Smooth muscle cell of the pulmonary artery (primary cell): ENCODE measurements at places on chromosomes 1 and 21. TPM values are rescaled to one million over a fixed set of nuclear protein-coding genes. Genes with fewer than 3 reads are reported as not detected.

Gene RPS6KC1
- 32.3 and 38.0 TPM in 2 replicates for total RNA-seq

Gene LCE1E
- not detected in 2 replicates for total RNA-seq

Gene PPM1J
- total RNA-seq: 1.0 and 1.5 TPM in 2 replicates

Gene KCNK1
- 2.0 and 9.2 TPM in 2 replicates for total RNA-seq

Gene RNU1-1
- total RNA-seq: under 0.01 TPM in 2 replicates

Gene VANGL2
- 0.07 and 0.46 TPM in 2 replicates for total RNA-seq

Gene GJB3
- total RNA-seq: 0.07 TPM in 1 of 2 replicates, not detected in the other

Gene CELA2A
- total RNA-seq: 0.20 TPM in 1 of 2 replicates, not detected in the other

Gene ZNF436
- total RNA-seq: 16.0 and 20.3 TPM in 2 replicates

Gene MEGF6
- total RNA-seq: 87.9 and 91.8 TPM in 2 replicates

Gene MAB21L3
- 0.03 and 0.07 TPM in 2 replicates for total RNA-seq

Gene GJA9
- total RNA-seq: 0.07 TPM in 1 of 2 replicates, not detected in the other

Gene SLC9C2
- total RNA-seq: 0.03 TPM in 1 of 2 replicates, not detected in the other

Gene CASQ1
- total RNA-seq: 0.10 and 0.20 TPM in 2 replicates

Gene PLK3
- total RNA-seq: 21.8 and 72.0 TPM in 2 replicates

Gene CTXND2
- not detected in 2 replicates for total RNA-seq

Gene GLUL
- 182 and 223 TPM in 2 replicates for total RNA-seq

Gene EBNA1BP2
- total RNA-seq: 51.7 and 63.8 TPM in 2 replicates

Gene S100A4
- 41.0 and 113 TPM in 2 replicates for total RNA-seq

Gene FCRL6
- not detected in 2 replicates for total RNA-seq

Gene RNU1-2
- total RNA-seq: under 0.01 TPM in 2 replicates

Gene GSTM2
- total RNA-seq: 26.5 and 27.1 TPM in 2 replicates

Gene RNU1-3
- under 0.01 TPM in 2 replicates for total RNA-seq

Gene S100A12
- not detected in 2 replicates for total RNA-seq

Gene PCSK9
- total RNA-seq: 0.85 and 2.5 TPM in 2 replicates

Gene OR2L8
- not detected in 2 replicates for total RNA-seq

Gene NR5A2
- under 0.01 and 0.33 TPM in 2 replicates for total RNA-seq

Gene FMOD
- total RNA-seq: 11.8 and 32.6 TPM in 2 replicates

Gene CBR3
- total RNA-seq: 4.8 and 5.8 TPM in 2 replicates

Gene OR2T10
- not detected in 2 replicates for total RNA-seq

Gene INSRR
- total RNA-seq: under 0.01 TPM in 1 of 2 replicates, not detected in the other

Gene ADORA1
- 0.65 and 0.96 TPM in 2 replicates for total RNA-seq

Gene STIL
- 1.9 and 4.0 TPM in 2 replicates for total RNA-seq

Gene PLPP3
- total RNA-seq: 49.2 and 306 TPM in 2 replicates

Gene INKA2
- total RNA-seq: 6.6 and 51.3 TPM in 2 replicates

Gene HMGCL
- total RNA-seq: 53.0 and 58.0 TPM in 2 replicates

Gene TTC22
- total RNA-seq: not detected in 2 replicates

Gene LYPD8
- total RNA-seq: 0.10 TPM in 1 of 2 replicates, not detected in the other

Gene TSSK3
- total RNA-seq: 0.13 and 0.17 TPM in 2 replicates

Gene ZNF593OS
- total RNA-seq: not detected in 2 replicates

Gene GPR161
- 22.6 and 49.1 TPM in 2 replicates for total RNA-seq

Gene FHL3
- total RNA-seq: 24.6 and 26.9 TPM in 2 replicates

Gene KIF17
- 0.39 and 3.3 TPM in 2 replicates for total RNA-seq

Gene DNAI4
- 6.9 and 8.1 TPM in 2 replicates for total RNA-seq

Gene KRTAP24-1
- total RNA-seq: not detected in 2 replicates

Gene DCDC2B
- not detected in 2 replicates for total RNA-seq

Gene LTN1
- 28.9 and 31.8 TPM in 2 replicates for total RNA-seq

Gene LCE2B
- not detected in 2 replicates for total RNA-seq

Gene FCER1A
- not detected in 2 replicates for total RNA-seq

Gene SERTAD4
- 13.6 and 22.2 TPM in 2 replicates for total RNA-seq

Gene LRRC38
- 0.07 TPM in 1 of 2 replicates, not detected in the other for total RNA-seq
